Peyer's patch (tissue), 4 donors: ENCODE measurements at places on chromosomes 1 and 21. TPM values are rescaled to one million over a fixed set of nuclear protein-coding genes. Genes with fewer than 3 reads are reported as not detected.

- H3K27me3 ChIP-seq, result no peaks in the 10 kb centered on the region
- no peak overlapping the region for H3K4me3 ChIP-seq
- H3K4me1 ChIP-seq, result no peaks in the 10 kb centered on the region
- no peak overlapping the region for H3K27ac ChIP-seq
Measured at GRCh38 chr1:2821966-2822620, 20.6 kb upstream of the TTC34 start.

DNA sequence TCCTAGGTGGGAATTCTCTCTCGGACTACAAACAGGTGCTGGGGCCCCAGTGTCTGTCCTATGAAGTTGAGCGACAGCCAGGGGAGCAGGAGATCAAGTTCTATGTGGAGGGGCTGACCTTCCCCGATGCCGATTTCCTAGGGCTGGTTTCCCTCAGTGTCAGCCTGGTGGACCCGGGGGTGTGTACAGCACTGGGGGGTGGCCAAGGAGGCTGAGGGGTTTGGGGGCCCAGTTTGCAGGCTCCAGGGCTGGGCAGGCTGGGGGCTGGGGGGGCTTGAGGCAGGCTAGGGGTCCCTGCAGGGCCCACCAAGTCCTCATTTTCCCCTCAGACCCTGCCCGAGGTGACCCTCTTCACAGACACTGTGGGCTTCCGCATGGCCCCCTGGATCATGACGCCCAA, 20.3 kb upstream of the PADI3 start:
- H3K36me3 ChIP-seq, result no peaks in the 10 kb centered on the region
- H3K4me1 ChIP-seq, result peaks cover 3% of the 10 kb centered on the region
- no peaks in the 10 kb centered on the region for H3K27me3 ChIP-seq
- no peak overlapping the region for H3K4me3 ChIP-seq
- no peak overlapping the region for H3K27ac ChIP-seq

The SLC44A3 gene
- total RNA-seq, result 26.4 TPM

GRCh38 chr1:20358761-20359263, 68.1 kb downstream of the VWA5B1 start:
- H3K4me1 ChIP-seq, result no peaks in the 10 kb centered on the region
- H3K36me3 ChIP-seq, result no peaks in the 10 kb centered on the region
- H3K27ac ChIP-seq, result no peak overlapping the region

GRCh38 chr1:24425441-24425840, 9.8 kb downstream of the NIPAL3 start:
- no peak overlapping the region for H3K27ac ChIP-seq
- H3K4me3 ChIP-seq, result no peak overlapping the region
- no peaks in the 10 kb centered on the region for H3K27me3 ChIP-seq
- peaks cover 23% of the 10 kb centered on the region for H3K4me1 ChIP-seq

GRCh38 chr21:31476263-31477022, 132.4 kb upstream of the TIAM1 start:
- no peaks in the 10 kb centered on the region for H3K4me1 ChIP-seq
- no peaks in the 10 kb centered on the region for H3K27me3 ChIP-seq
- no peaks in the 10 kb centered on the region for H3K36me3 ChIP-seq
- no peak overlapping the region for H3K27ac ChIP-seq

GRCh38 chr1:168585191-168585590, 8.8 kb downstream of the XCL1 start:
- no peaks in the 10 kb centered on the region for H3K4me1 ChIP-seq
- H3K27me3 ChIP-seq, result no peaks in the 10 kb centered on the region
- H3K4me3 ChIP-seq, result no peak overlapping the region

The PLPPR4 gene
- not detected for total RNA-seq

- no peaks in the 10 kb centered on the region for H3K27me3 ChIP-seq
- no peak overlapping the region for H3K4me3 ChIP-seq
- DNase-seq, result no peak
Measured at GRCh38 chr1:9119745-9120144, 9.2 kb downstream of the GPR157 start.

GRCh38 chr1:85290826-85291225, 14.4 kb upstream of the BCL10 start:
- DNase-seq, result no peak
- H3K27me3 ChIP-seq, result no peaks in the 10 kb centered on the region
- H3K4me1 ChIP-seq, result no peaks in the 10 kb centered on the region
- H3K4me3 ChIP-seq, result no peak overlapping the region
- H3K27ac ChIP-seq, result no peak overlapping the region

DNA sequence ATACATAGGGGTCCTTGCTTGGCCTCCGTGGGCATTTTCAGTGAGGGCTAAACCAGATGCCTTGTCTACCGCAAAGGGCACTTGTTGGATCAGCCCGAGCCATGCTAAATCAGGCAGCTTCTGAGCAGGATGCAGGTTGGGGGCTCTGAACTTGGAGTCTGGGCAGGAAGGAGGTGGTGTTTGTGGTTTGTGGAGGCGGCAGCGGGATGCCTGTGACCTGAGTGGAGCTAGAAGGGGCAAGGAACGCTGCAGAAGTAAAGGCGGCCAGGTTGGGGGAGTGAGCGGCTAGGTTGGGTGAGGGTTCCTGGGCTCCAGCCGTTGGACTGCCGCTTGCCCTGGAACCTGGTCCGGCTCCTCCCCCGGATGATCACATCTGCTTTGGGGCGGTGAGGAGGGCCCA, 183.9 kb downstream of the CAMTA1 start:
- H3K36me3 ChIP-seq, result no peaks in the 10 kb centered on the region
- DNase-seq, result no peak
- no peak overlapping the region for H3K27ac ChIP-seq
- no peaks in the 10 kb centered on the region for H3K4me1 ChIP-seq

The TCHH gene
- total RNA-seq, result 0.57 TPM

The PLXNA2 gene
- total RNA-seq, result 62.2 TPM

- H3K4me1 ChIP-seq, result peaks cover 7% of the 10 kb centered on the region
- H3K27ac ChIP-seq, result no peak overlapping the region
- DNase-seq, result no peak
- no peaks in the 10 kb centered on the region for H3K36me3 ChIP-seq
- no peaks in the 10 kb centered on the region for H3K27me3 ChIP-seq
Measured at GRCh38 chr1:8155528-8156186, 129.5 kb upstream of the ERRFI1 start.

GRCh38 chr1:6645018-6645417, 20.4 kb downstream of the THAP3 start:
- no peak for DNase-seq
- H3K36me3 ChIP-seq, result no peaks in the 10 kb centered on the region
- H3K27me3 ChIP-seq, result no peaks in the 10 kb centered on the region
- no peaks in the 10 kb centered on the region for H3K4me1 ChIP-seq
- no peak overlapping the region for H3K4me3 ChIP-seq

- H3K27me3 ChIP-seq, result no peaks in the 10 kb centered on the region
- DNase-seq, result no peak
- H3K4me1 ChIP-seq, result no peaks in the 10 kb centered on the region
- H3K36me3 ChIP-seq, result no peaks in the 10 kb centered on the region
- H3K4me3 ChIP-seq, result no peak overlapping the region
- H3K27ac ChIP-seq, result no peak overlapping the region
Measured at GRCh38 chr1:245469734-245470133, 314.9 kb downstream of the KIF26B start.

DNA sequence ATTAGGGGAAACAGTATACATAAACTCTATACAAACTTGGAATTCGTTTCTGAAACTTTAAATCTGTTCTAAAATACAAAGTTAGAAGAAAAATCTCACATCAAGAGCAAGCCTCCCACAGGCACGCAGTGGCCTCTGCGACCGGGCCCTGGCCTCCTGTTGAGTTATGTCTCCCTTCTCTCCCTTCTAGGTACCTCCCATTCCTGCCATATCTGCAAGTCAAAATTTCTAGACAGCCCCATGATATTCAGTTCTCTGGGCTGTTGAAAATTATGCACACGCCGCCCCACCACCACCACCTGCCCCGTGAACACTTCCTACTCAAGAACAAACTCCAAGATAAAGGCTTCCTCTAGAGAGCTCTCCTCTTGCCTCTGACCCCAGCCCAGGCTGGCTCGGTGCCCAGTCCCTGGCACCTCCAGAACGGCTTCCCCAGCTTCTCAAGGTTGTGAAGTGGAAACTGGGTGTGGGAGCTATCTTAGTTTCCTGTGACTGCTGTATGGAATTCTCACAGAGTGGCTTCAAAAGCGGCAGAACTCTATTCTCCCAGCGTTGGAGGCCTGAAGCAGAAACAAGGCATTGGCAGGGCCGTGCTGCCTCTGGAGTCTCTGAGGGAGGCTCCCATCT, 37.7 kb upstream of the LRP8 start:
- H3K36me3 ChIP-seq, result no peaks in the 10 kb centered on the region
- no peak overlapping the region for H3K4me3 ChIP-seq
- peak; percentile 22 for DNase-seq

The ABCB10 gene
- 24.0 TPM for total RNA-seq

GRCh38 chr1:47415728-47416318, at the start of gene FOXE3:
Gene FOXE3, plus strand, starts transcription at chr1:47416285. Its CDS starts 31 bp downstream, at chr1:47416316.
- no peak within 1 kb of the TSS for H3K27ac ChIP-seq
- H3K4me3 ChIP-seq, result no peak within 1 kb of the TSS
- no peak for DNase-seq

DNA sequence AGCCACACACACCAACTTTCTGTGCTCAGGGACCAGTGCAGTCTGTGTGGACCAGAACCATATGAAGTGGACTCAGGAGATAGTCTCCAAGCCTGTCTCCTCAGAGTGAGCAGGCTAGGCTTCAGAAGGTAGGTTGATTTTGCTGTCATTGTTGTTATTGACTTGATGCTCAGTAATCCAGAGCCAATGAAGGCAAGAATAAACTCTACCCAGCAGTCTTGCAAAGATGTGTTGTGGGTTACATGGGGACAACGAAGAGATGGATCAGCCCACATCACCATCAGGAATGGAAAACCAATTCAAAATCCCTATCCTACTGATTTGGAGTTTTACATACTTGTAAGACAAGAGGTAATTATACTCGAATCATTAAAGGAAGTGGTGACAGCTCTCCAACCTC, 37.4 kb downstream of the PHC2 start:
- DNase-seq, result no peak
- no peaks in the 10 kb centered on the region for H3K36me3 ChIP-seq
- no peak overlapping the region for H3K4me3 ChIP-seq
- no peak overlapping the region for H3K27ac ChIP-seq
- H3K27me3 ChIP-seq, result no peaks in the 10 kb centered on the region
- H3K4me1 ChIP-seq, result no peaks in the 10 kb centered on the region

- H3K27me3 ChIP-seq, result no peaks in the 10 kb centered on the region
- H3K4me3 ChIP-seq, result peak overlapping the region; percentile 68
- DNase-seq, result peak; percentile 82
- H3K36me3 ChIP-seq, result no peaks in the 10 kb centered on the region
- peak overlapping the region; percentile 80 for H3K27ac ChIP-seq
Measured at GRCh38 chr21:45554477-45555175, 12.4 kb upstream of the SLC19A1 start.

DNA sequence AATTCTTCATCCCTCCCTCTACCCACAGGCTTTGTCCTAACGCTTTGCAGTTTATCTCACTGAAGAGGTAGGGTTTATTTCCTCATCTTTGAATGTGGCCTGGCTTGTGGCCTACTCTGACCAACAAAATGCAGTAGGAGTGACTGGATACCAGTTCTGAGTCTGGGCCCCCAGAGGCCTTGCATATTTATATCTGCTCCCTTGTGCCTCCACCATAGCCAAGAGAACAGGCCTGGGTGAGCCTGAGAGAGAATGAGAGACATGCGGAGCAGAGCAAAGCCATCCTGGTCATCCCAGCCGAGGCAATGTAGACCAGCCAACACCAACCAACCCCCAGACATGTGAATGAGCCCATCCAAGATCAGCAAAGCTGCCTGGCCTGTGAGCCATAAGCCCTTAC, 30.3 kb downstream of the SMIM12 start:
- no peak for DNase-seq
- H3K36me3 ChIP-seq, result no peaks in the 10 kb centered on the region
- no peak overlapping the region for H3K27ac ChIP-seq
- H3K4me1 ChIP-seq, result no peaks in the 10 kb centered on the region
- no peaks in the 10 kb centered on the region for H3K27me3 ChIP-seq

The SPATA17 gene
- total RNA-seq, result 2.6 TPM

GRCh38 chr1:9717193-9718005, 65.9 kb downstream of the PIK3CD start:
- no peak for DNase-seq
- H3K27me3 ChIP-seq, result no peaks in the 10 kb centered on the region
- peaks cover 21% of the 10 kb centered on the region for H3K36me3 ChIP-seq
- no peaks in the 10 kb centered on the region for H3K4me1 ChIP-seq

The CD1B gene
- not detected for total RNA-seq

The CYP2J2 gene
- 14.9 TPM for total RNA-seq

The TRIM46 gene
- total RNA-seq, result not detected

- H3K27ac ChIP-seq, result no peak overlapping the region
- H3K27me3 ChIP-seq, result no peaks in the 10 kb centered on the region
- no peaks in the 10 kb centered on the region for H3K36me3 ChIP-seq
- H3K4me3 ChIP-seq, result no peak overlapping the region
- no peaks in the 10 kb centered on the region for H3K4me1 ChIP-seq
- no peak for DNase-seq
Measured at GRCh38 chr1:150528196-150528595, 12.6 kb downstream of the FALEC start.

DNA sequence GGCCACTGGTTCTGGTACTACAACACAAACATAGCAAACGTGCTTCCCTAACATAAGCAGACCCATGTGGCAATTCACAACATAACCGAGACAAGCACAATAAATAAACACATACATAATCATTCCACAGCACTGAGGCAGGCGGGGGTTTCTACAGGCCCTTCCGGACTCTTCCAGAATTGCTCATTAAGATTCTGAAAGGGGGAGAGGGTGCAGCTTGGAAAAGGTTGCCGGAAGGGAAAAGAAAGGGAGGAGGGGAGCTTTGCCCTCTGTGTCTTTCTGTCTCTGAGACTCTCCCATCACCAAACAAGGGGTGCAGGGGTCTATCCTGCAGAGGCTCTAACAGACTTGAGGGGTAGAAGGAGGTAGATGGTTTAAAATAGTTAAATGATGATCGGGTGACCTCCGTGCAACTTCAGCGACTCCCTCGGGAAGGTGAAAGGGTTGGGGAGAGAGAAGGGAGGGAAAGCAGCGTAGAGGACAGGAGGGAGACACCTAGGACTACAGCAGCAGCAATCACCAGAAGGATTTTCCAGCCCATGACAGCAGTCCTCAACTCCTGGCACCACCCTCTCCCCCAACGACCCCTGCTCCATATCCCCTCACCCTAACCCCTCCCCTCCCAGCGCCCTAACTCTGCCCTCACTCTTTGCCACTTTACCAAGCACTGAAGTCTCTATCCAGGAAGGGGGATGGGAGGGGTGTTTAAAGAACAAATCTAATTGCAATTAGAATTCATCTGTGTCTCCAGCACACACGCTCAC, 365.5 kb upstream of the ESRRG start:
- H3K27ac ChIP-seq, result peak overlapping the region; percentile 83
- H3K4me1 ChIP-seq, result no peaks in the 10 kb centered on the region

DNA sequence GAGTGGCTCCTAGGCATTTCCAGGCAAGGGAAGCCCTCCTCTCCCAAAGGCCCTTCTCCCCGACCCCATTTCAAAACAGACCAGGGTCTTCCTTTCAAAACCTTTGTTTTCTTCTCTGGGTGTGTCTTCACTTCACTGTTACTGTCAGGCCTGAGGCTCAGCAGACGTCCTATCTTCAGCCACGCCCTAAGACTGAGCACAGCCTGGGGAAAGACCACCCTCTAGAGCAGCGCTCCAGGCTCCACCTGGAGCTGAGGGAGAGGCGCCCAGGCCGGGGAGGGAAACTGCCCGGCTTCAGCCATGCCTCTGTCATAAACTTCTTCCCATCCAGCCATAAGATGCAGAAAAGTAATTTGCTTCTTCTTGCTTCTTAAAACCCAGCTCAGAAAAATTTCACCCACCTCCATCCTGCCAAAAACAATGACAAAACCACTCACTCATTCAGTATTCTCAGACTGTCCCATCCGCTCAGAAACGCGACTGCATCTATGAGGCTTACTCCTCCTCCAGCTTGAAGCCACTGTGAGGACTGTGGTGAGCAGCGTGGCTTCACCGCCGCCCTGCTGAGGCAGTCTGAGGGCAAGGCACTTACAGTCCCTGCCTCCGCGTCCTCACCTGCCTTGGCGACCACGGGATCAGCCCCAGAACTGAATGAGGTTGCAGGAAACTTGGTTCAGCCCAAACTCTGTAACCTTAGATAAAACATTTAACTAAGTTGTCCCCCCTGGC, 36.1 kb downstream of the VN1R5 start:
- H3K27ac ChIP-seq, result no peak overlapping the region
- H3K36me3 ChIP-seq, result no peaks in the 10 kb centered on the region
- no peaks in the 10 kb centered on the region for H3K4me1 ChIP-seq
- no peaks in the 10 kb centered on the region for H3K27me3 ChIP-seq

The S1PR1 gene
- total RNA-seq, result 27.2 TPM
